ENCODE measurements at places on chromosomes 1 and 21.

GRCh38 chr1:233598891-233599541 is 14.9 kb upstream of the KCNK1 start:
- peak; percentile 84 for DNase-seq

- DNase-seq: no peak
Measured at GRCh38 chr1:25096307-25097150, 135.8 kb downstream of the SYF2 start.

- DNase-seq: no peak
Measured at GRCh38 chr1:53069663-53070327, 7.8 kb downstream of the PODN start.

DNA sequence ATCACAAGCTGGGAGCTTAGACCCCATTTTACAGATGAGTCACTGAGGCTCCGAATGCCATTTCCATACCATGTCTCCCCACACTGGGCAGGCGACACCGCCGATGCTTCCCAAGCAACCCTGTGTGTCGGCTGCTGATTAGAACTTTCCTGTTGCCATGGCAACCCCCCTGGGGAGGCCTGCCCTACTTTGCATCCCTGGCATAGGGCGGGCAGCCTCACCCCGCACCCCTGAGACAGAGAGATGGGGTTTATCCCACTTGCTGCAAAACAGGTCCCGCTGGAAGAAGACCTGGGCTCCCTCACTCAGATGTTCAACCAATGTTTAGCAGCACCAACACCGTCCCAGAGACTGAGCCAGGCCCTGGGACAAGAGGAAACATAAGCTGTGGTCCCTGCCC is 81.5 kb downstream of the CAMK2N1 start:
- no peak for DNase-seq

DNA sequence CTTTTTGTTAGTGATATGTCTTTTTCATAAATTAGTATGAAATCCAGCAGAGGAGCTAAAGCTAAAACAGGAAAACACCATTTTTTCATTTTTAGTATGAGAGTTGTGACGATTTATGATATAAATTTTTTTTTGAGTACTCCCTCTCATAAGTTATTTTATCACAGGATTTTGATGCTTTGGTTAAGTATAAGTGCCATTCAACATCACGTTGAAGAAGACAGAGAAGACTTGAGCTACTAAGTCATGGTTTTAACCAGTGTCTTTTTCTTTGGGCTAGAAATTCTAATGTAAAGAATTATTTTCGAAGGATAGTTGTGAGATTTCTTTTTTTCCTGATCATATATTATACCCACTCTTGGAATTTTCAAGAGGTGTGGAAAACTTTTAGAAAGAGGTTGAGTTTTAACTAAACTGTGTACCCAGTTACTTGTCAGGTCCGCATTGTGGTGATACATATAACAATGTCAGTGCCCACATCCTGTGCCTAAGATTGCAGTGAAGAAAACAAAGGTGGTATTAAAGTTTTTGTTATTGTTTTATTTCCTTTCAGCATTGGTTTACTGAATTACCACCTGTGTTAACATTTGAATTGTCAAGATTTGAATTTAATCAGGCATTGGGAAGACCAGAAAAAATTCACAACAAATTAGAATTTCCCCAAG is 93.8 kb downstream of the USP25 start:
- peak; percentile 15 for DNase-seq

GRCh38 chr1:44354268-44354839 is 703 bp downstream of the ERI3 start:
- no peak for DNase-seq

GRCh38 chr1:232728507-232729263 is 76.5 kb upstream of the MAP10 start:
- no peak for DNase-seq

DNA sequence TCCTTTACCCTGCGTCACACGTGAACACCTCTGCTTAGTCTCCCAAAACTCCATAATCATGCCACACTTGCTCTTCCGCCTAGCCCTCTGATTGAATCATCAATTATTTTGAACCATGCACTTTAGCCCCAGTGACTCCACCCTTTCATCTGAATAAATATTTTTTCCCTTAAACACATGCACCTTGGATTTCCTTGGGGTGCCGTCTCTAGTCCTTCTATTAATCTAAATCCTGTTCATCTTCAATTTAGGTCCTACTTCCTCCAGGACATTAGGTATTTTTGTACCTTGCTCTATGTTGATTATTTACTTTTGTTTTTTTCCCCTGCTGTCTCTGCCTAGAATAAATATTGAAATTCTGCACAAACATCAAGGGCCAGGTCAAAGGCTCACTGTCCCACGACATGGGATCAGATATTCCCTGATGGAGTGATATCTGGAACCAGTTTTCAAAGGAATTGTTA is 9.8 kb upstream of the CYP2J2 start:
- DNase-seq: no peak

DNA sequence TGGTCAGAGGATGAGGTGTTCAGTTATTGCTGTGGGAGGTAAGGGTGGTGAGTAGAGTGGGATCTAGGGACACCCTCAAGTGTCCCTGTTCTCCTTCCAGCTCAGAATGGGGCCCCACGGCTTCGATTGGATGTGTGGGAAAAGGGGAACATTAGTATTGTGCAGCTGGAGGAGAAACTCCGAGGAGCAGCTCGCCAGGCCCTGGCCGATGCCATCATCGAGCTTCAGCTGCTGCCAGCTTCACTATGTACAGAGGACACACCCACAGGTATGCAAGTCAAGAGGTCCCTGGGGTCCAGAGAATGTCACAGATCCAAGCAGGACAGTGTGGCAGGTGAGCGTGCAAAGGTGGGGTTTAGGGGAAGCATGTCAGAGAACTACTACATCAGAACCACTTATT is 13.9 kb downstream of the HYI start:
- no peak for DNase-seq

DNA sequence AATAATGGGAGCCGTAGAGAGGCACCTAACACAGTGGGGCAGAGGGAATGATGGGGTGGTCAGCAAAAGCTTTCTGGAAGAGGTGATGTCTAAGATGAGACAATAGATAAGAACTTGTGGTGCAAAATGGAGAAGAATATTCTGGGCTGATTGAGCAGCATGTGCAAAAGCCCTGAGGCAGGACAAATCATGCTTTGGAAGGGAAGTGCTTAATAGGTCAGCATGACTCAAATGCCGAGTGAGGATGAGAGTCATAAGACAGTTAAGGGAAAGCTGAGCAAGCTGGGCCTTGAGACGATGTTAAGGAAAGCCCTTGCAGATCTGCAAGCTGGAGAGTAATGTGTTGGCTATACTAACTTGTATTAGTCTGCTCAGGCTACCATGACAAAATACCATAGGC is 37.3 kb upstream of the ASB17 start:
- no peak for DNase-seq

DNA sequence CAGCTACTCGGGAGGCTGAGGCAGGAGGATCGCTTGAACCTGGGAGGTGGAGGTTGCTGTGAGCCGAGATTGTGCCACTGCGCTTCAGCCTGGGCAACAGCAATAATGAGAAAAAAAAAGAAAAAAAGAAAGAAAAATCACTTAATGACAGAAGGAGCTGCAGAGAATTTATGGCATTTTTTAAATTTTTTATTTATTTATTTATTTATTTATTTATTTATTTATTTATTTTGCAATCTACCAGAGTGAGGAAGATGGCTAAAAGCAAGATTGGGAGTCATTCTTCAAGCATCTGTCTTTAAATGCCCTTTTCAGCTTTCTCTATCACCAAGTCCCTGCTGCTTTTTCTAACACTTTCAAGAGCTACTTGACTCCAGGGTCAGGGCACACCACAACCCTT is 91.7 kb downstream of the WDR4 start:
- no peak for DNase-seq

- peak; percentile 4 for DNase-seq
Measured at GRCh38 chr1:232038706-232039677, 412.4 kb downstream of the DISC1 start.

GRCh38 chr1:81225789-81226602 is 574.7 kb upstream of the ADGRL2 start:
- no peak for DNase-seq

- no peak for DNase-seq
Measured at GRCh38 chr1:246843876-246844275, 87.9 kb downstream of the AHCTF1 start.

GRCh38 chr1:34758751-34759150 is 789 bp upstream of the GJB4 start:
- DNase-seq: no peak

DNA sequence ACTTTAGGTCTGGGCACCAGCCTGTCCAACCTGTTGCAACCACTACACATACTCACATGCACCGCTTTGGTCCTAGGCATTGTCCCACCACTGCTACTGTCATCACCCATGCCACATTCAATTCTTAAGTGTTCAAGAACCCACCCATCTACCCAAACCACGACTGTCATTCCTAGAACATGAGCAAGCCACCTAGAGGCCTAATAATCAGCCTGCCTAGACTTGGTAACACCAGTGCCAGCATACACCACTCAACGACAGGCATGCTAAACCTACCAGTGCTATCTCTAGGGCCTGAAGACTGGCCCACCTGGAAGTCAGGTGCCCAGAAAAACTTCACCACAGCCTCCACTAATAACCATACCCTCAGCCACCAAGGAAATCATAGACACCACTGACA is 532.8 kb upstream of the DEPDC1 start:
- DNase-seq: no peak

DNA sequence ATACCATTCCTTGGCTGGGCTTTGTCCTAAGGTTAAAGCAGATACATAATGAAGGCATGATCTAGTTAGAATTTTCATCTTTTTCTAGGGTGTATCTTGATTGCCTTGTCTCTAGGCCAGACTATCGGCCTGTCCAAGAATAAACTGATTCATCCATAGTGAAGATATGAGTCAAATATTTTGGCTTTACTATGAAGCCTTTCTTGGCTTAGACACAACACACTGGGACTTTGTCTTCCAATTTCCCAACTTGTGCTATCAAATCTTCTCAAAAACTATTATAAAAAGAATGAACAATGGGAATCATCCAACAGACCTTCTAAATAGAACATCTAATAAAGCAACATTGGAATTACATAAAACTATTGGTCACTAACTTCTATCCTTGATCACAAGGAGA is 64.8 kb downstream of the WARS2 start:
- DNase-seq: no peak

DNA sequence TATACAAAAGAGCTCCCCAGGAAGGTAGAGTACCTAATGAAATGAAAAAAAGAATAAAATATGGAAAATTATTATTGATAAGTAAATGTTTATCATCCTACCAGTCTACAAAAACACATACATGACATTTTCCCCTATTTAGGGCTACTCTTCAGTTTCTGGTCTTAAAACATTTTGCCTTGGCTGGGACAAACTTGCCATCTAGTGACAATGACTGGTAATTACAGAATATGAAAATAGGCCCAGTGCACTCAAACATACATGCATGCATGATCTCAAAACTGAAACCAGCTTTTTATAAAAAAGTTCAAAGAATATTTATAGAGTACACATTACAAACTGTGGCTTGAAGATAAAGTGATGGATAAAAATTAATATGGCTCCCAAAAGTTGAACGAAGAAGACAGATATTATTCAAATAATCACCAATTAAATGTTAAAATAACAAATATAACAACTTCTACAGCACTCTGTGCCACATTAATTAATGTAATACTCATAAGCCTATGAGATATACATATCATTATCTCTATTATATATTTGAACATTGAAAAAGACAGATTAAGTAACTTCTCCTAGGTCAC is 10.5 kb upstream of the RNPC3 start:
- DNase-seq: peak; percentile 53

GRCh38 chr1:184417916-184418315 is 31.1 kb downstream of the C1orf21 start:
- no peak for DNase-seq

- no peak for DNase-seq
Measured at GRCh38 chr1:172252321-172252720, 168.2 kb upstream of the C1orf105 start.

DNA sequence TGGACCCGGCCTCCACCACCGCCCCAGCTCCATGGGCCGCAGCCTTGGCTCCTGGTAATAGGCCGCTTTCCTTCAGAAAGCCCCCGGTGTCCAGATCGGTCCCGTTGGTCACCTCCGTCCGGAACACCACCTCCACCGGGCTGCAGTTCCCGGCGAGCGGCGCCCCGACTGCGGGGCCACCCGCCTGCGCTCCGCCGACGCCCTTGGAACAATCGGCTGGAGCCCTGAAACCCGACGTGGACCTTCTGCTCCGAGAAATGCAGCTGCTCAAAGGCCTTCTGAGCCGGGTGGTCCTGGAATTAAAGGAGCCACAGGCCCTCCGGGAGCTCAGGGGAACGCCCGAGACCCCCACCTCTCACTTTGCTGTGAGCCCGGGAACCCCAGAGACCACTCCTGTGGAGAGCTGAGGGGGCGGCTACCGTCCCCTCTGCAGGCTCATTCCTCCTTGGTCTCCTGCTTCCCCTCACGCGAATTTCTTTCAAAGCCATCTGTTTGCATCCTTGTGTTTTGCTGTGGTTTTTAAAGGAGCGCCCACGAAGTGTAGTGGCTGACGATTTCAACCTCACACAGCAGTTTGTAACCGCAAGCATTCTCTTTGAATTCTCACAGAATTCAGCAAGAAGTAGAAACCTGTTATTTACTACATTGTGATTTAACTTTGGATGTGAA is 6.0 kb downstream of the FCRLB start:
- DNase-seq: peak; percentile 67

GRCh38 chr21:45972353-45972715 is 9.2 kb upstream of the COL6A1 start:
- no peak for DNase-seq

GRCh38 chr1:110160538-110161100 is 10.3 kb downstream of the SLC6A17 start:
- DNase-seq: no peak

GRCh38 chr1:9690440-9691107 is 39.0 kb downstream of the PIK3CD start:
- DNase-seq: no peak

DNA sequence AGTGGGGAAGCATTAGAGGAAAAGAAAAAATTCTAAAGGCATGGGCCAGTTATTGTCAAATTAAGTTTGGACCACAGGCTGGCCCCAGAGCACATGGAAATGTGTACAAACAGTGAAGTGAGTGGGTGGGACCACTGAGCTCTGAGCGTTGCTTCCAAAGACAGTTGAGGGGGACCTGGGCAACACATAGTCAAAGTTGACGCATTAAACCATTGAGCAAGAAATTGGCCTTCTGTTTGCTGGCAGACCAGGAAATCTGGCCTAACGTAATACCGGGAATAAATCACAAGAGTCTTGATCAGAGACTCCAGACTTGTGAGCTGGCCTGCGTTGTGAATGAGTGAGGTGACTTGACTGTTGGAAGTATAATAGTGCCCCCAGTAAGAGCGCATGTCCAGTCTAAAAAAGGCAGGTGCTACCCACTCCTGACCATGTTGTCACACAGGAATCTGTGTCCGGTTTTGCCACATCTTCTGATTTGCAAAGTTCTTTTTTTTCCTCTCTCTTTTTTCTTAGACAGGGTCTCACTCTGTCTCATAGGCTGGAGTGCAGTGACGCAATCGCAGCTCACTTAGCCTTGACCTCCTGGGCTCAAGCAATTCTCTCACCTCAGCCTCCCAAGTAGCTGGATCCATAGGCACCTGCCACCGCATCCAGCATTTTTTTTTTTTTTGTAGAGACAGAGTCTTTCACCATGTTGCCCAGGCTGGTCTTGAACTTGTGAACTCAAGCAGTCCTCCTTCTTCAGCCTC is 10.7 kb downstream of the EPHB2 start:
- no peak for DNase-seq

All from activated CD4-positive, alpha-beta T cell treated with anti-CD3 and anti-CD28 coated beads, Interleukin-2, Interleukin-6, amounts not matched to agents 100 ng/mL and 50 ng/mL, durations not matched to agents 16 hours and 8 hours (primary cell).